GM23248 (cell line): ENCODE measurements at places on chromosomes 2 and 18. TPM values are rescaled to one million over a fixed set of nuclear protein-coding genes. Genes with fewer than 3 reads are reported as not detected.

ITGB6 gene
- total RNA-seq, result not detected in 2 replicates

GRCh38 chr2:156311976-156312375, 20.5 kb downstream of the NR4A2 start:
- peaks cover 10% of the 10 kb centered on the region; the same call in 1 of the 2 replicates for H3K27me3 ChIP-seq
- no peaks in the 10 kb centered on the region for H3K36me3 ChIP-seq
- no peaks in the 10 kb centered on the region for H3K4me1 ChIP-seq
- H3K4me3 ChIP-seq, result no peak overlapping the region
- no peak overlapping the region for H3K27ac ChIP-seq
- DNase-seq, result no peak

TMEM247 gene
- not detected in 2 replicates for total RNA-seq

- no peak for DNase-seq
- H3K27ac ChIP-seq, result no peak overlapping the region
- no peaks in the 10 kb centered on the region for H3K4me1 ChIP-seq
- no peaks in the 10 kb centered on the region for H3K27me3 ChIP-seq
These were observed 176.4 kb upstream of the ID2 start for GRCh38 chr2:8505311-8505920.

DNA sequence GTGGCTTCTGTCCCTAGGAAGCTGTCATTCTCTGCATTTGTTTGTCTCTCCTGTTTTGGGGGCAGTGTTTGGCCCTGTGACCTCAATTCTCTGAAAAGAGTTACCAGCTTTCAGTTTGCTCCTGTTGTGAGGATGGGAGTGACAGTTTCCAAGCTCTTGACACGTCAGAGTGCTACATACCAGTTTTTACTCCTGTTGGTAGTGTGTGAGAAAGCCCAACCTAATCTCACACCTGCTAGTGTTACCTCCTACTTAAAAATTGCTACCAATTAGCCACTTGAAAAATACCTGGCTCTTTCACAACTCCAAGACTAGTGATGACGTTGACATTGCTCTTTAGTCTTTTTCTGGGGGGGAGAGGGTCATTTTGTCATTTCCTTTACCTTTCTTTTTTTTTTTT, 14.1 kb downstream of the SKA1 start:
- H3K4me1 ChIP-seq, result no peaks in the 10 kb centered on the region
- H3K27ac ChIP-seq, result no peak overlapping the region
- no peak for DNase-seq
- H3K4me3 ChIP-seq, result no peak overlapping the region
- H3K27me3 ChIP-seq, result no peaks in the 10 kb centered on the region

CYS1 gene
- 6.1 and 7.1 TPM in 2 replicates for total RNA-seq

GRCh38 chr2:189599245-189599644, 18.7 kb upstream of the SLC40A1 start:
- H3K27ac ChIP-seq, result no peak overlapping the region
- H3K27me3 ChIP-seq, result no peaks in the 10 kb centered on the region
- H3K4me1 ChIP-seq, result no peaks in the 10 kb centered on the region
- DNase-seq, result no peak
- H3K4me3 ChIP-seq, result no peak overlapping the region

ZNF396 gene
- 0.13 and 0.86 TPM in 2 replicates for total RNA-seq

- H3K4me1 ChIP-seq, result no peaks in the 10 kb centered on the region
- H3K27ac ChIP-seq, result no peak overlapping the region
- DNase-seq, result no peak
These were observed 26.1 kb upstream of the SEMA4C start for GRCh38 chr2:96895746-96896651.

ECEL1 gene
- total RNA-seq, result 0.54 TPM in 1 of 2 replicates, not detected in the other

KYNU gene
- total RNA-seq, result under 0.01 TPM in 1 of 2 replicates, not detected in the other

DNA sequence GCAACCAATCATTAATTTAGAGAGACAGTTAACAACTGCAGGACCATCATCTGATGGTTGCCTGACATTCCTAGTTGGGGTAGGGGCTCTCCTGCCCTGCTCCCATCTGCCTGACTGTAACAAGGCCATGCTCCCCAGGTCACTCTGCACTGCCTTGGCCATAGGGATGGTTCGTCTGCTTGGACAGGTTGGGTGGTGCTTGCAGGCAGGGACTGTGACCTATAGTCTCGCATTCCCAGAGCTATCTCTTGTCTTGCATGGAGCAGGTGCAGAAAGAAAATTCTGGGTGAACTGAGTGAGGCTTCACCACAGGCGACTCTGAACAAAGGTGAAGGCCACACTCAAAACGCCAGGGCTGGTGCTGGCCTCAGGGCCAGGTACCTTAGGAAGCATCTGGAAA, 64.7 kb downstream of the EMILIN2 start:
- no peak overlapping the region for H3K4me3 ChIP-seq
- DNase-seq, result no peak
- no peaks in the 10 kb centered on the region for H3K4me1 ChIP-seq
- no peaks in the 10 kb centered on the region for H3K27me3 ChIP-seq
- no peak overlapping the region for H3K27ac ChIP-seq
- peaks cover 7% of the 10 kb centered on the region; the same call in 1 of the 2 replicates for H3K36me3 ChIP-seq

- no peaks in the 10 kb centered on the region for H3K4me1 ChIP-seq
- H3K27ac ChIP-seq, result no peak overlapping the region
- no peaks in the 10 kb centered on the region for H3K36me3 ChIP-seq
These were observed 9.0 kb upstream of the IMPACT start for GRCh38 chr18:24417480-24417879.

- H3K4me3 ChIP-seq, result peak overlapping the region; percentile 39
- H3K4me1 ChIP-seq, result peaks cover 57% of the 10 kb centered on the region
- peak overlapping the region; percentile 82 for H3K27ac ChIP-seq
- H3K36me3 ChIP-seq, result no peaks in the 10 kb centered on the region
- H3K27me3 ChIP-seq, result no peaks in the 10 kb centered on the region
- peak; percentile 79 for DNase-seq
These were observed 157.3 kb upstream of the MMADHC start for GRCh38 chr2:149744865-149745264.

DNA sequence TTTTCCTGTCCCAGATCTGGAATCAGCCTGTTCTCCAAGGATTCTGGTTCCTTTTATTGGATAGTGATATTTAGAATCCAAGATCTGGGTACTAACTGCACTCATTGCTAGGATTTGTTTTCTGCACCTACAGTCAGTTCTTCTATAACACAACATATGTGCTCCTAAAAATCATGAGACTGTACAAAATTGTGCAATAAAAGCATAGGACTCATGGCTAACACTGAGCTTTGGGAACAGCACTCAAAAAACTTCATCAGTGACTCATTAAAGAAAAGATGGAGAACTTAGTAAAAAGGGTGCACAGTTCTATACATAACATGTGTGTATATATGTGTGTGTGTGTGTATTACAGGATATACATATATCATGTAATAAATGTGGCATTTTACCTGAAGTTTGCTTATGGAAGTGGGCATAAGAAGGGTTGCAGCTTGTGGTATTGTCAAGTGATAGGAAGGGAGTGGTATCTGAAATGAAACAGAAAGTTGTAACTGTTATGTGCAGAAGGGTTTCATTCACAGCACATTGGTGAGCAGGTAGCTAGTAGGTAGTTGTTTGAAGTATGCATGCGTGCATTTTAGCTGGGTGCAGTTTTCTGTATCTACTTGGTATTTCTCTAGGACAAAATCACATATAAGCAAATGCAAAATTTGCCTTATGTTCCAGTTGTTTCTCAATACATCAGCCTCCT, 5.9 kb upstream of the SCYGR2 start:
- no peak overlapping the region for H3K4me3 ChIP-seq
- H3K27ac ChIP-seq, result no peak overlapping the region
- no peaks in the 10 kb centered on the region for H3K36me3 ChIP-seq
- H3K27me3 ChIP-seq, result no peaks in the 10 kb centered on the region

GRCh38 chr2:237383991-237384671, 29.8 kb downstream of the COL6A3 start:
- peaks cover 14% of the 10 kb centered on the region; the same call in 1 of the 2 replicates for H3K4me1 ChIP-seq
- H3K36me3 ChIP-seq, result peaks cover 90% of the 10 kb centered on the region
- no peak overlapping the region for H3K4me3 ChIP-seq

- no peak for DNase-seq
- H3K36me3 ChIP-seq, result no peaks in the 10 kb centered on the region
- H3K27ac ChIP-seq, result no peak overlapping the region
- H3K4me3 ChIP-seq, result no peak overlapping the region
- H3K4me1 ChIP-seq, result no peaks in the 10 kb centered on the region
These were observed 62.5 kb upstream of the LPIN2 start for GRCh38 chr18:3075491-3075890.

GYPC gene
- 24.0 and 42.6 TPM in 2 replicates for total RNA-seq

GRCh38 chr2:65227020-65227455, 593 bp upstream of the ACTR2 start:
- peak; percentile 62 for DNase-seq
- H3K27ac ChIP-seq, result peak overlapping the region; percentile 16; the same call in 1 of the 2 replicates
- H3K36me3 ChIP-seq, result 0 out of 2 replicates have a peak, but pooled peaks cover 3% of the 10 kb centered on the region
- no peaks in the 10 kb centered on the region for H3K27me3 ChIP-seq

GRCh38 chr2:29323961-29324360, 208.7 kb downstream of the CLIP4 start:
- peak; percentile 65 for DNase-seq
- H3K27me3 ChIP-seq, result no peaks in the 10 kb centered on the region; the same call in none of the 2 replicates
- peaks cover 30% of the 10 kb centered on the region for H3K4me1 ChIP-seq
- H3K27ac ChIP-seq, result no peak overlapping the region
- H3K36me3 ChIP-seq, result no peaks in the 10 kb centered on the region

AQP12B gene
- not detected in 2 replicates for total RNA-seq

GREB1 gene
- not detected in 2 replicates for total RNA-seq

- no peaks in the 10 kb centered on the region; the same call in 1 of the 2 replicates for H3K36me3 ChIP-seq
- no peaks in the 10 kb centered on the region for H3K27me3 ChIP-seq
- no peak overlapping the region for H3K27ac ChIP-seq
- DNase-seq, result no peak
- 0 out of 2 replicates have a peak, but pooled peaks cover 3% of the 10 kb centered on the region for H3K4me1 ChIP-seq
- H3K4me3 ChIP-seq, result no peak overlapping the region
These were observed 21.6 kb upstream of the CACNB4 start for GRCh38 chr2:152120430-152120829.

- H3K4me1 ChIP-seq, result peaks cover 15% of the 10 kb centered on the region
- H3K27me3 ChIP-seq, result no peaks in the 10 kb centered on the region
- H3K4me3 ChIP-seq, result no peak overlapping the region
- peaks cover 40% of the 10 kb centered on the region for H3K36me3 ChIP-seq
- no peak for DNase-seq
These were observed 46.7 kb downstream of the KIDINS220 start for GRCh38 chr2:8790739-8791162.

GRCh38 chr18:23671564-23671963, 8.9 kb upstream of the ANKRD29 start:
- H3K4me1 ChIP-seq, result no peaks in the 10 kb centered on the region
- no peaks in the 10 kb centered on the region for H3K36me3 ChIP-seq
- H3K4me3 ChIP-seq, result no peak overlapping the region
- no peak overlapping the region for H3K27ac ChIP-seq
- peak; percentile 23 for DNase-seq

DNA sequence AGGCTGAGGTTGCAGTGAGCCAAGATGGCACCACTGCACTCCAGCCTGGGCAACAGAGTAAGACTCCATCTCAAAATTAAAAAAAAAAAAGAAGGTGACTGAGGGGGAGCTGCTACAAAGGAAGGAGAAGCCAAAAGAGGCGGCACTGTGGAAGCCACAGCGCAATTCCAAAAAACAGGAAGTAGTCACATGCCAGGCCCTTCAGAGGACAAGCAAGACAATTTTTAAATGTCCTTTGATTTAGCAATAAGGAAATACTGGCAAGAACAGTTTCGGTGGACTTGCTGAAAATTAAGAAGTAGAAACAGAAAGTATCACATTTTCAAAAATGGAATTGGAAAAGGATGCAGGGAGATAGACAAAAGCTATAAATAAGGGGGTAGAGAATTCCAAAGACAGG, 122.8 kb downstream of the OSBPL1A start:
- no peak overlapping the region for H3K4me3 ChIP-seq
- DNase-seq, result no peak
- H3K36me3 ChIP-seq, result no peaks in the 10 kb centered on the region
- H3K4me1 ChIP-seq, result peaks cover 14% of the 10 kb centered on the region
- no peaks in the 10 kb centered on the region for H3K27me3 ChIP-seq

GRCh38 chr2:12796657-12797056, 79.9 kb downstream of the TRIB2 start:
- no peak overlapping the region for H3K27ac ChIP-seq
- peaks cover 12% of the 10 kb centered on the region for H3K4me1 ChIP-seq
- H3K27me3 ChIP-seq, result no peaks in the 10 kb centered on the region
- DNase-seq, result no peak
- H3K36me3 ChIP-seq, result no peaks in the 10 kb centered on the region
- no peak overlapping the region for H3K4me3 ChIP-seq

- H3K36me3 ChIP-seq, result no peaks in the 10 kb centered on the region
- no peak overlapping the region for H3K27ac ChIP-seq
- H3K4me3 ChIP-seq, result no peak overlapping the region
- no peak for DNase-seq
- no peaks in the 10 kb centered on the region for H3K4me1 ChIP-seq
- no peaks in the 10 kb centered on the region for H3K27me3 ChIP-seq
These were observed 53.9 kb downstream of the KIF1A start for GRCh38 chr2:240766072-240766471.

DNA sequence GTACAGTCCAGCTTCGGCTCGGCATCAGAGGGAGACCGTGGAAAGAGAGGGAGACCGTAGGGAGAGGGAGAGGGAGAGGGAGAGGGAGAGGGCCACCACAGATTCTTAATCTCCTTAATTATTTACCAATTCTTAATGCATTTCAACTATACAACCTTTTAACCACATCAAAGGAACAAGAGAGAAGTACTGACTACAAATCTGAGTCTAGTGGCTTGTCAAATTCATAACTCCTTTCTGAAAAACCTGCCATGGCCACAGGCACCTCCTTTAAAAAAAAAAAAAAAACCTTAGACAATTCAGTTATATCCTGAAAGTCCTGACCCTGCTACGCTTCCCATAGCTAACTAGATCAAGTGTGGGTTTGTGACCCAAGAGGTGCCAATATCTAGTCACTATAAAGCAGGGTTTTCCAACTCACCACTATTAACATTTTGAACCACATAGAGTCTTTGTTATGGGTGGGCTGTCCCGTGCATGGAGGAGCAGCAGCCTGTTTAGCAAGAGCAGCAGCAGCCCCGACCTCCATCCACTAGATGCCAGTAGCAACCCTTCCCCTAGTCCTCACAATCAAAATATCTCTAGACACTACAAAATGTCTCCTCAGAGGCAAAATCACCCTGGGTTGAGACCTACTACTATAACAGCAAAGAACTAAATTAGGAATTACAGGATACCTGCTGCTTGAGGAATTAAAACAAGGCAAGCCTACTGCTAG, 6.8 kb downstream of the ESCO1 start:
- no peak overlapping the region for H3K4me3 ChIP-seq
- DNase-seq, result no peak
- H3K27me3 ChIP-seq, result no peaks in the 10 kb centered on the region
- no peak overlapping the region for H3K27ac ChIP-seq
- 0 out of 2 replicates have a peak, but pooled peaks cover 2% of the 10 kb centered on the region for H3K4me1 ChIP-seq
